Right atrium auricular region (tissue), 2 donors: ENCODE measurements at places on chromosomes 6 and 20. TPM values are rescaled to one million over a fixed set of nuclear protein-coding genes. Genes with fewer than 3 reads are reported as not detected.

DNA sequence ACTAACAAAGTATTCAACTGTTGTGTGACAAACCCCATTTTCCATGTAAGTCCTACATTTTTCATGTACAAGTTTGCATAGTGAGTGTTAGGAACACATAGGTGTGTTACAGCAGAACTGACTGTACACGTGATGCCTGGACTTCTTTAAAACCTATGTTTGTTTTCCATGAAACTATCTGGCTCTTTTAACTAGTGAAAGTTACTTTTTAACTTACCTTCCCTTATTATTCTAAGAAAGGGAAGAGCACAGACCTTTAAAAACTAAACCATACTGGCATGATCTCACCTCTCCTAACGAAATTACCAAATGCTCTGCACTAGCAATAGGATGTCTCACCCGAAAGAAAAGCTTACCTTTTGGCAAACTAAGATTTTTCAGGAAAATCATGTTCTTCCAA, 87.8 kb downstream of the CENPW start:
- H3K27me3 ChIP-seq, result no peaks in the 10 kb centered on the region
- no peaks in the 10 kb centered on the region for H3K4me1 ChIP-seq
- H3K4me3 ChIP-seq, result no peak overlapping the region
- H3K36me3 ChIP-seq, result no peaks in the 10 kb centered on the region
- no peak overlapping the region for H3K27ac ChIP-seq

TBXT gene
- not detected for total RNA-seq

RTF2 gene
- 49.4 TPM for total RNA-seq

DNA sequence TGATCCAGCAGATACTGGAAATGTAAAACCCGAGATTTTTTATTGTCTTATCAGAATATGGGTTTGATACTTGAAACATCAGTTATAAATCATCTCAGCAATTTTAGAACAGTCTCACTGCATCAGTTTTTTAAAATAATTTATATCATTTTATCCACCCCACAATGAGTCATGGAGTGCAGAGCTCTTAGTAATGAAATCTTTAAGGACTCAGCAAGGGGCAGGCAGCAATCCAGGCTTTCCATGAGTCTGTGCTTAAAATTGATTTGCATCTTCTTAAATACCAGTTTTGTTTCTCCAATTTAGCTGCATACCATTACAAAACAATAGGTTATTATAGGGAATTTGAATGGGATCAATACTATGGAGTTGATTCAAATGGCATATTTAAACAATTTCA, 832.3 kb downstream of the C6orf118 start:
- no peaks in the 10 kb centered on the region for H3K4me1 ChIP-seq
- no peak overlapping the region for H3K27ac ChIP-seq
- no peak overlapping the region for H3K4me3 ChIP-seq
- no peaks in the 10 kb centered on the region for H3K36me3 ChIP-seq
- H3K27me3 ChIP-seq, result no peaks in the 10 kb centered on the region

DNA sequence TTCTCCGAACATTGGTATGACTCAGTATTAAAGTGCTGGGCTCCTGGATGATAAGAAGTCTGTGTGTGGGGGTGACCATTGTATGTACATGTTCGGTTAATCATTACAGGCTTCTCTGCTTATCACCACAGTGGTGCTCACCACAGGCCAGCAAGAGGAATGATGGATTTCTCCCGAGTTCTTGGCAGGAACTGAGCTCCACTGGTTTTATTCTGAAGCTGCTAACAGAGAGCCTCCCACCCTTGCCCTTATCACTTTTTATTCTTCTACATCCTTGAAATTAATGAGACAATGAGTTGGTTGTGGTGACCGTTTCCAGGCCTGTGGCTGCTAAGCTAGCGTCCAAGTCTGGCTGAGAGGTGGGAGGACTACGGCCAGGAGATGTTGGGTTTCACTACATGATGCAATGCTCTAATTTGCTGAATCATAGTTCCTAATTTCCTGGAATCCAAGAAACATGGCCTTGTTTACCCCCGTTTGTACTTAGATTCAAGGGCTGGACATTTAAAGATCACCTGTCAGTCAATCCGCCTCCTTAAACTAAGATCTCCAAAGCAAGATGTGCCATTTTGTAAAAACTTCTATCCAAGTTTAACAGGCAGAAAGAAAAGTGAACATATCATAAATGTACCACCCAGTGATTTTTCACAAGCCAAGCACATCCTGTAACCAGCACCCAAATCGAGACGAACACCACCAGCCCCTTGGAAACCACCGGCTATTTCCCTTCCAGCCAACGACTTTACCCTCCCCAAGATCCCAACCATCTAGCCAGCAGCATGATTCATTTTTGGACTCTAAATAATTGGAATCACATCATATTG, 172.5 kb downstream of the FOXA2 start:
- no peak overlapping the region for H3K4me3 ChIP-seq
- H3K27me3 ChIP-seq, result no peaks in the 10 kb centered on the region
- H3K36me3 ChIP-seq, result no peaks in the 10 kb centered on the region
- H3K27ac ChIP-seq, result peak overlapping the region; percentile 64
- peak; percentile 64 for DNase-seq

GRCh38 chr6:107665382-107665781, 158.7 kb downstream of the SCML4 start:
- no peak overlapping the region for H3K4me3 ChIP-seq
- peak overlapping the region; percentile 35 for H3K27ac ChIP-seq
- no peaks in the 10 kb centered on the region for H3K36me3 ChIP-seq

DNA sequence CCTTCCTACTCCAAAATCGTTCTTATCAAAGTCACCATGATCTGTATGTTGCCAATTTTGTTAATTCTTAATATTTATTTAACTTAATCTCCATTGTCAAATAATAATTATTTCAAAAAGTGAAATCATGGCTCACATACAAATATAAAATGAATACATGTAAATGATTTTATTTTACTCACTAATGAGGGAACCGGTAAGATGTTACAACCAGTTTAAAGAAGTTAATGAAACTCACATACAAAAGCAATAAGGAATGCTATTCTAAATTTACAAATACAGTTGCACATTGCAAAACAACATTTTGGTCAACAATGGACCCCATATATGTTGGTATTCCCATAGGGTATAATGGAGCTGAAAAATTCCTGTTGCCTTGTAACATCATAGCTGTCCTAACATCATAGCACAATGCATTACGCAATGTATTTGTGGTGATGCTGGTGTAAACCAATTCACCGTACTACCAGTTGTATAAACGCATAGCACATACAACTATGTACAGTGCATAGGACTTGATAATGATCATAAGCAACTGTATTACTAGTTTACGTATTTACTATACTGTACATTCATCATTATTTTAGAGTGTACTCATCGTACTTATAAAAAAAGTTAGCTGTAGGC, 6.5 kb upstream of the SLC22A16 start:
- DNase-seq, result no peak
- H3K27me3 ChIP-seq, result no peaks in the 10 kb centered on the region
- no peak overlapping the region for H3K27ac ChIP-seq
- H3K4me1 ChIP-seq, result no peaks in the 10 kb centered on the region
- H3K36me3 ChIP-seq, result no peaks in the 10 kb centered on the region

KHDRBS2 gene
- total RNA-seq, result not detected

GRCh38 chr20:532530-532929, 11.1 kb downstream of the CSNK2A1 start:
- no peaks in the 10 kb centered on the region for H3K27me3 ChIP-seq
- DNase-seq, result no peak
- peaks cover 6% of the 10 kb centered on the region for H3K36me3 ChIP-seq
- H3K4me3 ChIP-seq, result no peak overlapping the region

DNA sequence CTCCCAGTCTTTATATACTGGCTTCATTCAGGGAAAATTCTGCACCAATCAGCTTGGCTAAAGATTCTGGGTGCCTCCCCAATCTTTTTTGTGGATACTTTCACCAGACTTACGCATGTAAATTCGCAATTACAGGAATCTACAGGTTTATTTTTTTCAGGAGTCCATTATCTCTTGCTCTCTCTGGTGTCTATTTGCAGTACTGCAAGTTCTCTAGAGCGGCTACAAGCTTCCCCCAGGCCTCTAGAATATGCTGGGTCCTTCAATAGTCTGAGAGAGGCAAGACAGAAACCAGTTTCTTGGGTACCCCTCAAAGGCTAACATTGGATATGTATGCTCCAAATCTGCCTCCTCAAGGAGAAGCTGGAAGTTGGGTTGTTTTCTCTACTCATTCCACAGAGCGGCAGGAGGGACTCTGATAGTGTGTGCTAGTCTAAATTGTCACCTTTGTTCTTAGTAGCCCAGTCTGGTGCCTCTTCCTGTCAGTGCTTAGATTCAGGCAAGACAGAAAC, 58.5 kb downstream of the SUN5 start:
- H3K4me1 ChIP-seq, result no peaks in the 10 kb centered on the region
- no peaks in the 10 kb centered on the region for H3K27me3 ChIP-seq
- no peaks in the 10 kb centered on the region for H3K36me3 ChIP-seq
- H3K27ac ChIP-seq, result no peak overlapping the region
- no peak overlapping the region for H3K4me3 ChIP-seq

GRCh38 chr6:46129291-46129628, 529 bp upstream of the ENPP4 start:
- H3K4me3 ChIP-seq, result peak overlapping the region; percentile 77
- peaks cover 29% of the 10 kb centered on the region for H3K4me1 ChIP-seq
- no peak for DNase-seq
- H3K36me3 ChIP-seq, result no peaks in the 10 kb centered on the region
- no peaks in the 10 kb centered on the region for H3K27me3 ChIP-seq

- no peaks in the 10 kb centered on the region for H3K4me1 ChIP-seq
- H3K4me3 ChIP-seq, result no peak overlapping the region
- no peak for DNase-seq
- H3K27me3 ChIP-seq, result no peaks in the 10 kb centered on the region
Observed at GRCh38 chr6:96304997-96305396, 216.6 kb upstream of the UFL1 start.

DNA sequence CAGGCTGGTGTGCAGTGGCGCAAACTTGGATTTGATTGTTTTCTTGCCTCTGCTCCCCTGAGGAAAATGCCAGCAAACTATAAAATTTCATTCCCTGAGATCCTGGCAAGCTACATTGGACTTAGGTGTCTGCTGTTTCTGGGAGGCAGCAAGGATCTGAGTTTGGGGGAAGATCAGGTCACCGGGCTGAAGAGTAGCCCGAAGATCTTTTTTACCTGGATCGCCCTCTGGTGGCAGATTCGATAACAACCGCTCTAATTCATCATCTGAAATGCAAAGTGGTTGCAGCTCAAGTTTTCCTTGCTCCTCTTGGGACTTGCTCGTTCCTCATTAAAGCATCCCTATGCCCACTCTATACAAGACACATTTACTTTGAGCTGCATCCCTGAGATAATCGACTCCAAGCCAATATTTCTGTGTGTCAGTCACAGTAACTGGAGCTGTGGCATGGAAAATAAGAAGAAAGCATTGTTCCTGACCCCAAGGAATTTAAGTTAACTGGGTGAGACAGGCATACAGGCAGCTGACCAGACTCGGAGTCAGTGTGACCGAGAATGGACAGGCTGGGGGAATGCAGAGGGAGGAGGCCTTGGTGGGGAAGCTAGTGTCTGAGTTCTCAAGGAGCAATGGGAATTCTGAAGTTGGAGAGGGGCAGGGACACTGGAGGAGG, 131.8 kb upstream of the PROKR2 start:
- no peaks in the 10 kb centered on the region for H3K36me3 ChIP-seq
- H3K4me3 ChIP-seq, result no peak overlapping the region
- H3K27ac ChIP-seq, result no peak overlapping the region
- no peaks in the 10 kb centered on the region for H3K27me3 ChIP-seq
- H3K4me1 ChIP-seq, result no peaks in the 10 kb centered on the region

DNA sequence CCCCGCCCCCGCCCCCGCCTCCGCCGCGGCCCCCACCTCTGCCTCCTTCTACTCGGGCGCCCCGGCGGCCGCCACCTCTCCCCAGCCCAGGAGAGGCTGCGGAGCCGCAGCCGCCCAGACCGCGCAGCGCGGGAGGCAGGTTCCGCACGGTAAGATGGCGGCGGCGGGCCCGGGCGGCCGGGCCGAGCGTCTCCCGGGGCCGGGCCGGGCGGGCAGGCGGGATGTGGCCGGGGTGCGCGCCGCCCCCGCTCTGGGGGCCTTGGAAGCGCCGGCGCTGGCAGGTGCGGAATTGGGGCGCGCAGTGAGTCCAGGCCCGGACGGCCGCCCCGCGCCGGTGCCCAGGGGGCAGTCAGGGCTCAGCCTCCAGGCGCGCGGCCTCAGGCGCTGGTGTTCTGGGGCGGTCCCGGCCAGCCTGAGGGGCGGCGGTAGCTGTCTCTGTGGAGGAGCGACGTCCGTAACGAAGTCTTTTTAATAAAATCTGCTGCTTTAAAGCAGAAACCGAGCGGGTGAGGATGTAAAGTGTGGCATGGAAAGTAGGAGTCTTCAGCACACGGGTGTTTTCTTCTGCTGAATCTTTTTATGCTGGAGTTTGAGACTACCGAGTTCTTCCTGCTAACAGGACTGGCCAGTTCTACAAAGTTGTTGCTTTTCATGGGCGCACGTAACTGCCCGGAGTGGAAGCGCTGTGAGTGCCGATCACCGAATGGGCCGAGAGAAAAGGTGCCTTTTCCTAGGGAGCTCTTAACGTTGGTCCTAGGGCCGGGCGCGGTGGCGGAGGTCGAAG, at the start of gene GID8:
Gene GID8, plus strand, starts transcription at position 43 of the 784 bp plus-strand sequence. CDS start 3,356 bp downstream, outside the sequence.
- H3K36me3 ChIP-seq, result peaks cover 14% of the 10 kb centered on the region
- peak within 1 kb of the TSS; percentile 94 for H3K27ac ChIP-seq
- peak within 1 kb of the TSS; percentile 93 for H3K4me3 ChIP-seq
- DNase-seq, result no peak

DNA sequence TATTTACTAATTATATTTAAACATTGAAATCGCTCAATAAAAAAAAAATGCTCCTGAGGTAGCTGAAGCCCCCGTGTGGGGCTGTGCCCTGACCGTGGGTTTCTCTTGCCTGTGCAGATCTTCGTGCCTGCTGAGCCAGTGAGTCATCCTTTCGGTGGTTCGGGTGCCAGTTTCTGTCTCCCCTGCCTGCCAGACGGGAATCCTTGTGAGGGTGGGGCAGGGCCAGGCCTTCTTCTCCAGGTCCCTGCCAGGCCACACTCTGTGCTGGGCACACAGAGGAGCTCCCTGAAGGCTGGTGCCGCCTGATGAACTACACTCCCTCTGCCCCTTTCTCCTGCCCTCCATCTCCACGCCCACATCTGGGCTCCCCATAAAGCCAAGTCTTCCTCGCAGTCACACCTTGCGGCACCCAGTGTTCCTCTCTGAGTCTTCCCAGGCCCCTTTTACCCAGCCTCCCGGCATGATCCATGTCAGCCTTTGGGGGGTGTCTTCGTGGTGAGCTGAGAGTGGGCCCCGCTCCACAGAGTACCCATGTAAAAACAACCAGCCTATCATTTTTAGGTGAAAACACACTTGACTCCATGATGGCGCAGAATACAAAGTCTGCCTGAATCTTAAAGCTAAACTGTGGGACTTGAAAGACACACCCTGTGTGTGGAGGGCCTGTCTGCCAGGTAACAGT, 19.3 kb downstream of the FGD2 start:
- no peak overlapping the region for H3K4me3 ChIP-seq
- DNase-seq, result no peak
- no peaks in the 10 kb centered on the region for H3K36me3 ChIP-seq
- H3K4me1 ChIP-seq, result no peaks in the 10 kb centered on the region
- no peaks in the 10 kb centered on the region for H3K27me3 ChIP-seq
